ENCODE measurements at places on chromosomes 5 and 9.

GRCh38 chr9:79006546-79006945, 565.2 kb upstream of the TLE4 start:
- no peak for DNase-seq

GRCh38 chr5:157456301-157456700, 3.7 kb upstream of the NIPAL4 start:
- DNase-seq = no peak

DNA sequence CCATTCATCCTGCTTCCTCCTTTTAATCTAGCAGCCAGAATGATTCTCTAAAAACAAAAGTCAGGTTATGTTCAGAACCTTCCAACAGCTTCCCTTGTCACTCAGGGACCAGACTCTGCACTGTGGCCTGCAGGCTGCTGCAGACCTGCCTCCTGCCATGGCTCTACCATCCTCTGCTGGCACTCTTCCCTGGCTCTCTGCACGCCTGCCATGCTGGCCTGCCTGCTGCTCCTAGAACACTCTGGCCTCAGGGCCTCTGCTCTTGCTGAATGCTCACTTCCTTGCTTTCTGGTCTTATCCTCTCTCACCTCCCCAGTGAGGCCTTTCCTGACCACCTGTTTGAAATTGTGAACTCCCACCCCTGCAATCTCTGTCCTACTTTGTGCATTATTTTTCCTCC, 149.4 kb downstream of the CD180 start:
- no peak for DNase-seq

GRCh38 chr9:89446261-89446960, 51.5 kb downstream of the SEMA4D start:
- no peak for DNase-seq

- no peak for DNase-seq
Observed at GRCh38 chr5:119009131-119009530, 20.8 kb upstream of the DTWD2 start.

- DNase-seq = no peak
Observed at GRCh38 chr9:16211946-16212345, 658.5 kb downstream of the BNC2 start.

- DNase-seq = no peak
Observed at GRCh38 chr5:5650242-5650641, 227.8 kb downstream of the ICE1 start.

DNA sequence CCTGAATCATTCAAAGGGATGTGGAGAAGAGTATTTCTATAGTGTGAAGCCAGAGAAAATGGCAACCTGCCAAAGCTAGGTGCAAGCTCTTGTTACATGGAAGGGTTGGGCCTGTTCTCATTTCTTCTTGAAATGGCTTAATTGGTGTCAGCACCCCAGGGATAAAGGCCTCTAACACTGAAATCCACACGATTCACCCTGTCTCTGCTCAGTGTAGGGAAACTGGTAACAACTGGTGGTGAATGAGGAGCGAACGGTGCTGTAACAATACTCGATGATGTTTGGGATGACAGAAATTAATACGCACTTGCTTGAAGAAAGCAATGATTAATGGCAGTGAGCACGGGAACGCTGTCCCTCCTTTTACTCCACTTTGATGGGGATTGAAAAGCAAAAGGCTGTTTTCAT, 16.2 kb downstream of the PBX3 start:
- DNase-seq = no peak

GRCh38 chr5:54835647-54836046, 149.7 kb downstream of the ESM1 start:
- DNase-seq = no peak

GRCh38 chr9:124504530-124505005, 2.6 kb downstream of the NR5A1 start:
- DNase-seq = no peak

- no peak for DNase-seq
Observed at GRCh38 chr5:174532455-174533453, 191.6 kb upstream of the MSX2 start.

DNA sequence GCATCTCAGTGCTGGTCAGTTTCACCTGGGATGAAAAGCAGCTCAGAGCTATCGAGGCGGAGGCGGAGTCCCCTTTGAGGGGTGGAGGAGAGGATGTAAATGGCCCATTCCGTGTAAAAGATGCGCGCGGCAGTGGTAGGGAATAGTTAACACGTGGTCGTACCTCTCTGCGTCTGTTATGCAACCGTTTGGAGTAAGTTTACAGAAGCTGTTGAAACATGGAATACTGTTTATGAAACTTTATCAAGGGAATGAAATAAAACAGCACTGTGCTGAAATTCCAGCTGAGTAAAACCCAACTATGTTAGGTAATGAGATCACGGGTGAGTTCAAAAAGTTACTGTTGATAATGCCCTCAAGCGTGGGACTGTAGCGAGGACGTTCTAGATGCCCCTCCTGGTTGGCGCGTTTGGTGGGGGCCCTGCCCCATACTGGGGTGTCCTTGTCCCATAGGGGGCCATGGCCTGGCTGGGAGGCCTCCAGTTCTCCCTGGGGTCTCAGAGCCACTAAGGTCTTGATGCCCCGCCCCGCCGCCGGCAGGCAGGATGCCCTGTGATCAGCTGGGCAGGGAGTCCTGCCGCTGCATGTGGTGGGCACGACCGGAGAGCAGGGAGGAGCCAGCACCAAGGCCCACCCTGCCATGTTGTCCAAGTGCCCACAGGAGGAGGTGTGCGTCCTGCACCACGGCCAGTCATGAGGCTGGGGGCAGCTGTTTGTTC, 90.9 kb downstream of the COL5A1 start:
- DNase-seq = no peak

DNA sequence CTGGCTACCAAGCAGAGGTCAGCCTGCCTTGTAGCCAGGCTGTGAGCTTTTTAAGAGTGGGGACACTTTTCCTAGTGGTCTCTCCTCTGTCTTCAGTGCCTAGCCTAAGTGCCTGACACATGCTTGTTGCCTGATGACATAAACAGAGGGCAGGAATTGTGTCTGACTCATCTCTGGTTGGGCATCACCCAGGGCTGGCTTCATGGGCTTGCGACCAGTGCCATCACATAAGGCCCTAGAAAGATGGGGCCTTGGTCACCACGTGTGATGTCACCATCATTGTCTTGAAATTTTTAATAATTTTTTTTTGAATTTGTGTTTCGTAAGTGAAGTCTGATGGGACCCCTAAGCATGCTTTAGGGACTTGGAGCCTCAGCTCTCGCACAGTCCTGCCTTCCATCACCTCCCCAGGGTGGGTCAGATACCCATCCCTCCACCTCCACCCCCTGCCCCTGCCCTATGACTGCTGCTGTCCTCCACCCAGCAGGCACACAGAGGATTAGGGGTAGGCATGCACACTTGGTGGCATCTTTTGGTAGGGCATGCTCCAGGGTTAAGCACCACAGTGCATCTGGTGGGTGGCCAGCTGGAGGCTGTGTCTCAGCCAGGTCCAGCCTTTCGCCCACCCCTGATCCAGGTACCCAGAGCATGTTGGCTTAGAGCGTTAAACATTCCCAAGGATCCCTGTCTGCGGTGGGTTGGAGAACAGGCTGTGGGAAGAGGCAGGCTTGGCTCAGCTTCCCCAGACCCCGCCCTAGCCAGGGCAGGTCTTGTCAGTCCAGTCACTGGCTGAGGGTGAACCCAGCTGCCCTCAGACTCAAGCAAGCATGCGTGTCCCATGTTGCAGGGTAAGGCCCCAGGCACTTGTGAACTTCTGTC, 80.1 kb upstream of the SH3PXD2B start:
- no peak for DNase-seq

GRCh38 chr5:135891268-135891667, 4.4 kb downstream of the IL9 start:
- no peak for DNase-seq

All from CD4-positive, alpha-beta T cell treated with Interleukin-15 for 4 hours (primary cell).